ENCODE measurements at places on chromosomes 11 and 22.

- DNase-seq = no peak
These were observed 42.1 kb upstream of the SEZ6L start for GRCh38 chr22:26127126-26127525.

DNA sequence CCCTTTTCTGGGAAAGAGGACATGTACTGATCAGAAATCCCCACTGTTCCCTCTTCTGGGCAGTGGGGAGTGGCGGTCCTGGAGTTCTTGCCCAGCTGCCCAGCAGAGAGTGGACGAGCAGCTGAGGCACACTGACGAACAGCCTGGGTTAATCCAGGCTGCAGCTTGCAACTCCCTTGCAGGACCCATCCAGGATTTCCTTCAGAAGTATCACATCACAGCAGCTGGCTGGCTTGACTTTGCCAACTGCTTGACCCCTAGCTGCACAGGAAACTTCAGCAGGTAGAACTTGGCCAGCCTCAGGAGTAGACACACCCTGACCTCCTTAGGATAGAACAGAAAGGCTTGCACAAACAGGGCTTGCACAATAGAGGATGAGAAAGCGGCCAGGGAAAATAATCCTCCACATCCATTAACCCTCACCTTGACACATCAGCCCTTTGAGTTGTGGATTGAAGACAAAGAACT, 27.9 kb upstream of the FZD4 start:
- DNase-seq = no peak

- no peak for DNase-seq
These were observed 16.6 kb downstream of the TRIM29 start for GRCh38 chr11:120121336-120121735.

- DNase-seq = no peak
These were observed at the start of gene OR51I2 for GRCh38 chr11:5449023-5449422. TSS of gene OR51I2 (plus strand) at chr11:5449323. CDS start at chr11:5453489, 4,166 bp downstream.

DNA sequence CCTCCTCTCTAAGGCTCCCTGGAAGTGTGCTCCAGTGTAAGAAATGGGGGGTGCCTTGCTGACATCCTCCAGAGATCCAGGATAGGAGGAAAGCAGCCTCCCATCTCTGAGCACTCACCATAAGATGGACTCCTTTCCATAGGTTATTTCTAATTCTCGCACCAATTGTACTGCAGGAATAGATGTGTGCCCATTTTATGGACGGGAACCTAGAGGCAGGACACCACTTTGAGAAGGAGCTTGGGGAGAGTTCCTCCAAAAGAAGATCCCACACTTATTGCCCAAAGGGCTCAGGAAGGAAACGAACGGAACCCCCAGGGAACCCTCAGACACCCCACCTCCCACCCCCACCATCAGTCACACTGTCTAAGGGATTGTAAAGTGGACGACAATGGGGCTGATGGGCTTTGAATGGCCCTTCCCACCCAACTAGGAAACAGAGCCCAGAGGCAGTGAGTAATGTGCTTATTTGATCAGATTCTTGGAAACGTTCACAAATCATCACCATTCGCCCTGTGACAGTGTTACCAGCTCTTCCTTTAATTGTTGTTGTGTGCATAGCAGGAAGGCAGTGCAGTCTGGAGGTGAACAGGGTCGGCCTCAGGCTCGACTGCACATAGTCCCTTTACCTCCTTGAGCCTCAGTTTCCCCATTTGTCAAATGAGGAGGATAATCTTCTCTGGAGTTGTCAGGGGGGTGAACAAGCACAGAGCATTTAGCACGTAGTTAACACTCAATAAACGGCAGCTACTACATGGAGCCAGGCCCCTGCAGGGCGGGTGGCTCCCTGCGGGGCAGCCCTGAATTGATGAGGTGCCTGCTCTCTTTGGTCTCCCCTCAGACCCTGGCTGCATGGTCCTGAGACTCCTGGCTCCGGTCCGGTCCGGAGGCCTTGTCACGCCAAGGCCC, 8.4 kb upstream of the MN1 start:
- DNase-seq = no peak

GRCh38 chr11:749731-750130, 2.5 kb downstream of the TALDO1 start:
- no peak for DNase-seq

GRCh38 chr11:119858288-119858687, 129.3 kb upstream of the NECTIN1 start:
- no peak for DNase-seq

- no peak for DNase-seq
These were observed 287.4 kb upstream of the PDGFD start for GRCh38 chr11:104451197-104451893.

DNA sequence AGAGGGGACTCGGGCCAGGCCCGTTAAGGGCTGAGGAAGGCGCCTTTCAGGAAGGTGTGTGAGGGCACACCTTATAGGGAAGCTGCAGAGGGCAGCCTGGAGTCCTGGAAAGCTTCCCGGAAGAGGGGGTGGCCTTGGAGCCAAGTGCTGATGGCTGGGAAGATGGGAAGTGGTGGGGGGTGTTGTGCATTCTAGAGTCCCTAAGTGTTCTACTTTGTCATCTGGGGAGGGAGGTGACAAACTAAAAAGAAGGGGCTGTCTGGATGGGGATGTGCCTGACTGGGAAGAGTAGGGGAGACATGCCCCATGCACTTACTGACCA, 6.8 kb downstream of the ZDHHC8 start:
- DNase-seq = no peak

DNA sequence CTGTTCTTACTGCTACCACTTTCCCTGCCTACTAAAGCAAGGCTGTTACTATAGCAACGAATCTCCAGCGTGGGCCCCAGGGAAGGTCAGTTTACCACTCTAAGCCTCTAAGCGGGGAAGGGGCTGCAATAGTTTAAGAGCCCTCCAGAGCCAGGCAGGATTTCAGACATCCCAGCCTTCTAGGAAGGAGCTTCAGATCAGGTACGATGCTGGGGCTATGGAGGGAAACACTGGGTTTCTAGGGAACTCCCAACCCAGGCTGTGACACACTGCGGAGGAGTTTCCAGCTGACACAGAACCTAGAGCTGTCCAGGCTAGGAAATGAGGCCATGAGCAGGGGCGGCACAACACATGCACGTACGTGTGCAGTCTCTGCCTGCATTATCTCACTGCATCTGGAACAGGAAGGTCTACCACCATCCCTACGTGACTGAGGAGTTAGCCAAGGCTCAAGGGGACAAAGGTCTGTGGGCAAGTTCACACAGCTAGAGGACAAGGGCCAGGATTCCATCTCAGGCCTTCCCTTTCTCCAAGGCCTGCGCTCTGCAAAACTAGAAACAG, 20.4 kb downstream of the HPS4 start:
- no peak for DNase-seq

DNA sequence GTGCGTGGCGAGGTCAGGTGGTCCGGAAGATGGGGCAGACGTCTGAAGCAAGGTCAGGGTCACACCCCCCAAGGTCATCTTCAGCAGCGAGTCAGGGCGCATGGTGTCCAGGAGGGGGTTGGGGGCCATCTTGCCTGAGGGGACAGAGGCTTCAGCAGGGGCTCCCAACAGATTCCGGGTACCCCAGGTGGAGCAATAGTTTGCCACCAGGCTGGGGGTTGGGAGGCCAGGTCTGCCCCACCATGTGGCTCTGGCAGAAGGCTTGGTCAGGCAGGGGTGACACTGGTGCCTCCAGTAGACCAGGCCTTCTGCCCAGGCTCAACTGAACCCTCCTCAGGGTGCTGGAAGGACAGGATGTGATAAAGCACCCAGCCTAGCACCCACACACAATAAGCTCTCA, 5.9 kb downstream of the ATG2A start:
- DNase-seq = no peak

DNA sequence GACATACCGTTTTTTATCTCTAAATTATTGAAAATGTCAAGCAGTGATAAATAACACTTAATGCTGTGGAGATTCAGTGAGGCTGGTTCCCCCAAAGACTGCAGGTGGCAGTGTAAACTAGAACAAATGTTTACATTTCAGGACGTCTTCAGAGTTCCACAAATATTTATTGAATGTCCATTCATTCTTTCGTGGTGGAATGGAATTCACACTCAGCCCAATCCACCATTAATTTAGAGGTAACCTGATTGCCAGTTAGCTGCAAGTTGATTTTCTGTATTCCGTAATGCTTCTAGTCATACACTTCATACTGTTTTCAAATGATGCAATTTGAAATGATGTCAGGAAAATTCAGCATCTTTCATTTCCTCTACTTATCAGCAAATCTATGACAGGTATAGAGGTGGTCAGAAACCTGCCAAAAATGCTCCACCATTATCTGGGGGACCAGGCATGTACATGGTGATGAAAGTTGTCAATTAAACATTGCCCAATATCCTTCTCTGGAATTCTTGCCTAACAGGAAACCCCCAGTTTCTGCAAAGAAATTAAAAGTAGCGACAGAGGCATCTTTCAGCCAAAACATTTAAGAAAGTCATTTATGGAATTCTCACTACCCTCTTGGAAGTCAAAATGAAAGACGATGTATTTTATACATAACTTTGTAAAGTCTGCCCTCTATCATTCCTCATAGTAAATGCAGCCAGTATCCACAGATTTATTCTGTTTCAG, 94.3 kb upstream of the BMAL1 start:
- DNase-seq = no peak

DNA sequence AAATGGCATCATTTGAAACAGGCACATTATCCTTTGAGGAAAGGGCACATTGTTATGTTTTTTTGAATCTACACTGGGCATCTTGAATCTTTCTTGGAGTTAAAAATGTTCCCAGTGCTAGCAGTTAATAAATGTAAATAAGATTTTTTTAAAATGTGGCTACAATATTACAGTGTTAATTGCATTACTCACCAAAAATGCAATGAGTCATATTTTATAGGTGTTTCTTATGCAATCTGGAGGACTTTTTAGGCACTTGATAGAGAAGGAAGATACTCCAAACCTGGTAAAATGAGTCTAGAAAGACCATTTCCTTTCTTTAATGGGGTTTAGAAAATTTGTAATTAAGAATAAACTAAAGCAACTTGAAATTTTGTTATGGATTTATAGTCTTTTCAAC, 238.0 kb downstream of the METTL15 start:
- no peak for DNase-seq

GRCh38 chr11:69447786-69448185, 33.7 kb upstream of the LINC01488 start:
- no peak for DNase-seq

All from Peyer's patch (tissue), 4 donors.